ENCODE measurements at places on chromosomes 2 and 18.

DNA sequence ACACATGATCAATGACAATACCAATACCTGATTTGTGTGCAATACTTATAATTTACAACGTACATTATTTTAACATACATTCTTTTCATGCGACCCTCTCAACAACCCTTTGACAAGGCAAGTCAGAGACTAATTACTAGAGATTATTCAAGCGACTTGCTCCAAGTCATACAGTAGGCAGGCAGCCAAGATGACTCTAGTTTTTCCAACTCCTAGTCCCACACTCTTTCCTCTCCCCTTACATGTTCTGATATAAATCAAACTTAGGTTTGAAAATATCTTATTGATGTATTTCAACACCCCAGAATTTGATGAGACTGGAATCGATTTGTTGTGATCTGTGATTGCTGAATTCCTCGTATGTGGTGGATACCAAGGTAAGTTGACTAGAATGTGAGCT lies 8.0 kb upstream of the CYP27C1 start:
- DNase-seq = peak; percentile 31

DNA sequence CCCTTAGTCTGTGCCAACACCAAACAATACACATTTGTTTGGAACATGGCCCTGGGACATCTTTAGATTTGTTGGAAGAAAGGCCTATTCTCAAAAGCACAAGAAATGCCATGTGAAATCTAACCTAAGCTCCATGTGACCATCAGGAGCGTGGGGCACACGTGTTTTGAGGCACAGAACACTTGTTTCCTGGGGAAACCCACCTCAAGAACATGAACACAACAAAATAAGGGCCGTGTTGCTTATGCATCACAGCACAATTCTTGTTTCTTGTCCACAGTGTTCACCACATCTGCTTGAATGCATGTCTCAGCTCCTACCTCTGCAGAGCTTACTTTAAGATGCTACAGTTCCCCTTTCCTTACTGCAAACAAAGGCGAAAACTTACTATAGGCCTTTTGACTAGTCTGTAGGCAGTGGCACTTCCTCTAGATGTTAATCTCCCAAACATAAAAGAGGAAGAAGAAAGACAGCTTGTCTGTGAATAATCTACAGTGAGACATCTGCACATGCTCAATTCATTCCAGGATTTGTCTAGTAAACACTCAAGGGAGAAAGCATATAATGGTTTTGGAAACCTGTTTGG lies 165.0 kb downstream of the ANKRD44 start:
- DNase-seq = no peak

DNA sequence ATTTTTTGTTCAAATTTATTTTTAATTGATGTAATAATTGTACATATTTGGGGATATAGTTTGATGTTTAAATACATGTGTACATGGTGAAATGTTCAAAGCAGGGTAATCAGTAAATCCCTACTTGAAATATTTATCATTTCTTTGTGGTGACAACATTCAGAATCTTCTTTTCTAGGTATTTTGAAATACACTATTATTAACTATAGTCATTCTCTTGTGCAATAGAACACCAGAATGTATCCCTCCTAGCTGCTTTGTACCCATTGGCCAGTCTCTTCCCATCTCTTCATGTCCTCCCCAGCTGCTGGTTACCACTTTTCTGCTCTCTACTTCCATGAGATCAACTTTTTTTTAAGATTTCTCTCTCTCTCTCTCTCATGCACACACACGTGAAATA lies 126.5 kb downstream of the ZNF407 start:
- peak; percentile 71 for DNase-seq

DNA sequence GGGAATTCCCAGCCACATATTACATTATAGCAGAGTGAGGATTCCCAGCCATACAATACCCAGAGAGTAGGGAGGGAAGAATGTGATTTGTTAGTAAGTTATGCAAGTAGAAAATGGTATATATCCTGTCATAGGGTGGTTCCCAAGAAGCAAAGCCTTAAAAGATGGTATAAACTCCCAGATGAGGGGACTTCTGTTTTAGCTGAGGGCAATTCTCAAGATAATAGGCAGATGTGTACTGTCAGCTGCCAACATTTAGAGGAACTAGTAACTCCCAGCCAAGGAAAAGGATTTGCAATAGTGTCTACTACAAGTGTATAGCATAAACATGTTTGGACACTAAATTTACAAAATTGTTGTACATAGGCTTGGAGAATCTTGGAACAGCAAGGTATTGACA lies 86.5 kb downstream of the XDH start:
- DNase-seq = no peak

- DNase-seq = no peak
Observed at GRCh38 chr2:3265981-3266924, 111.4 kb downstream of the EIPR1 start.

GRCh38 chr2:102285368-102285767 lies 26.0 kb upstream of the IL1RL1 start:
- DNase-seq = no peak

- DNase-seq = peak; percentile 27
Observed at GRCh38 chr2:46267616-46268015, 29.6 kb upstream of the EPAS1 start.

- DNase-seq = no peak
Observed at GRCh38 chr2:56229397-56230060, 45.7 kb downstream of the CCDC85A start.

- DNase-seq = no peak
Observed at GRCh38 chr2:120404941-120405758, 59.2 kb downstream of the INHBB start.

GRCh38 chr2:6917071-6917760 lies at the start of gene RNF144A:
Gene RNF144A (plus strand): TSS chr2:6917412. CDS start chr2:6996927, 79,515 bp downstream.
- peak; percentile 53 for DNase-seq

GRCh38 chr2:5521461-5521860 lies 170.7 kb upstream of the SOX11 start:
- no peak for DNase-seq

DNA sequence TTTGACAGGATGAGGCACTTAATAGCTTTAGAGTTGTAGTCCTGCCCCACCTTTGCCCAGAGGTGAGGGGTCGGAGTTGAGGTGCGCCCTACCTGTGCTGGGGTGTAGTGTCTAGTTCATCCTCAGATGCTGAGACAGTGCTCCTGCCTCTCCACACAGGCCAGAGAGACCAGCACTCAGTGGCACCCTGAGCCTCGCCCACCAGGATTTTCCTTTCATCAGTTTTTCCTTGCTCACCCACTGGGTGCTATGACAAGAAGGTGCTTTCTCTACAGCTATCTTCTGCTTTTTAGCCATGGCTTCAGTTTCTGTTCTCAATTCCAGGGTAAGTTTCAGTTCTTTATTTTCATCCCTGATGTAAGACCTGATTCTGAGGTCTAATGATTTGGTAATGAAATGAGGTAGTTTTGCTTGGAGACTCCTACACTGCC lies 16.8 kb upstream of the TMEM131 start:
- no peak for DNase-seq

DNA sequence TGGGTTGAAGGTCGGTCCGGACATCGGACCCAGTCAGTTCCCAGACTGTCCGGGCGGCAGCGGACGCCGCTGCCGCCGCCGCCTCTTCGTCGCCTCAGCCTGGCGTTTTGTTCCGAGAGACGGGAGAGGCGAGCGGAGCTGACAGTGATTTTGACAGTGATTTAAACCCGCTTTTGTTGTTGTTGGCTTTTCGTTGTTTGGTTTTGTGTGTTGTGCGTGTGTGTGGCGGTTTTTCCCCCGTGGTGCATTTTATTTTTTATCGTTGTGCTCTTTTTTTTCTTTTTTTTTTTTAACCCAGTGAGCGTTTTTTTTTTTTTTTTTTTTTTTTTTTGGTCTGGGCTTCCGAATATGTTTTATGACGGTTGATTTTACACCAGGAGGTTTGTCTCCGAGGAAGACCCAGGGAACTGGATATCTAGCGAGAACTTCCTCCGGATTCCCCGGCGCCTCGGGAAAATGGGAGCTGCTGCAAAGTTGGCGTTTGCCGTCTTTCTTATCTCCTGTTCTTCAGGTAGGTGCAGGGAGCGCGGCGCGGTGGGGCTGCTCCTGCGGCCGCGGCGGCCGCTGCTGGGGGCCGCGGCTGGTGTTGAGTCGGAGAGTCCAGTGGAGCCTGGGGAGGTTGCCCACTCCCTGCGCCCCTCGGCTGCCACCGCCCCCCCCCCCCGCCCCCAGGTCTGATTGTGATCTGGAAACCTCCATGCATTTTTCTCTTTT lies at the start of gene ACVR2A:
TSS of gene ACVR2A (plus strand) at position 333 of the 714 bp plus-strand sequence. CDS start at position 457, 124 bp downstream.
- peak; percentile 30 for DNase-seq

DNA sequence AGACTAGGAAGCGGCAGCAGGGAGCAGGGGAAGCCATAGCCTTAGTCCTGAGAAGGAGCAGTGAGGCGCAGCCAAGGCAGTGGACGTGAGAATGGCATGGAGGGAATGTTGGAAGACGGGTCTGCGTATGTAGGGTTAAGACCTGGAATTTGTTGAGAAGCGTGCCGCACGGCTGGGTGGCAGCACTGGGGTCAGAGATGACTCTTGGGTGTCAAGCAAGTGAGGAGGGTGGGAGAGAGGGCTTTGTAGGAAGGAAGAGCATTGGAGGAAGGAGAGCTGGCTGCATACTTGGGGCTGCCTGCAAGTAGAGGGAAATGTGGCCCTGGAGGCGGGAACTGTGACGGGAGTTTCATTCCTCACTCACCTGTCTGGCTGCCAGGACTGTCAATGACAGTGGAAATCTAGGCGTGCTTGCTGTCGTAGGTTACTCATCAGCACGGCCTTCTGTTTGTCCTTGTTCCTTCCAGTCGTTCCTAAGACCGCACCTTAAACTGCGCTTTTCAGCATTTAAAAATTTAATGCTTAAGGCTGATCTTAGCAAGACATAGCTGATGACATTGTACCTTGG lies 108.0 kb downstream of the ITGB1BP1 start:
- no peak for DNase-seq

DNA sequence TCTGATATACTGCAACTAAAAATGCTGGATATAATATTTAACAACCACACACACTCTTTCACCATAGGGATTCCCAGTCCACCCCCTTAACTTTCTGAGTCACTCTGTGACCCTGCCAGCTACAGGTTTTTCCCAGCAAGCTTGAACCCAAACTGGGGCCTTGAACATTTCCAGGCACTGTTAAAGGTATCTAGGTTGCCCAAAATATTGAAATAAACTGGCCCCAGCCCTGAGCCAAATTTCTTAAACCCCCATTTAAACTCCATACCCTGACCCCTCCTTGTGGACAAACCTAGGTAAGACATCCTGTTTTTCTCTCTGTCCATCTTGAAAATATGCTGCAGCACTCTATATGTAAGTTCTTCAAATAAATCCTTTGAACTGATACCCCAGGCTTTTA lies 19.7 kb upstream of the DCTN1 start:
- DNase-seq = no peak

DNA sequence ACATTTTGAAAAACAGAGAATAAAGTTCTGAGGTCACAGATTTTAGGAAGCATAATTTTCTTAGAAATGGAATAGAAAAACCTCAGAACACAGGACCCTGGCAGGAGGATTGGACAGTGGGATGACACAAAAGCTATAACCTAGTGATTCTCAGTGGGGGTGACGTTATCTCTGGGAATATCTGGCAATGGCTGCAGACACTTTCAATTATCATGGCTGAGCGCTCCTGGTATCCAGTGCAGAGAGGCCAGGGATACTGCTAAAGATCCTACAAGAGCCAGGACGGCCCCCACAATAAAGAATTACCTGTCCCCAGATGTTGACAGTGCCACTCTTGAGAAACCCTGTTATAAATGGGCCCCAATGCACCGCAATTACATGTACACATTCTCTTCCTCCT lies 117.2 kb upstream of the SPRED2 start:
- no peak for DNase-seq

GRCh38 chr2:203797276-203797675 lies 70.3 kb upstream of the CTLA4 start:
- DNase-seq = peak; percentile 27

- DNase-seq = peak; percentile 5
Observed at GRCh38 chr2:225512876-225513540, 113.5 kb downstream of the NYAP2 start.

- no peak for DNase-seq
Observed at GRCh38 chr2:225114786-225115323, 72.6 kb upstream of the DOCK10 start.

DNA sequence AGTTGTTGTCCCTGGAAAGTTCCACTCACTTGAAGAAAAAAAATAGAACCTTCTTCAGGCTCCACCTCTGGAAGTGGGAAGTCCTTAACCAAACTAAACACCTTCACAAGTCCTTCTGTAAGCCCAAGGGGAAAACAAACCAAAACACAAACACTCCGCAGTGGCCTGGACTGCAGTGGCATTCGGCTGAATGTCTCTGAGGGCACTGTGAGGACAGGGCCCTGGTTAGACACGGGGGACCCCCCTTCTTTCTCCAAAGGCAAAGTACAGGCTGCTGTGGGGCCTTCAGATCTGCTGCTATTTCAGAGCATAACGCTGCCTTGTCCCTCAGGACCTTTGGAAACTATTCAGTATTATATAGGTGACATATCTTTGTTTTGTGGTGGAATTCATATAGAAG lies 28.1 kb downstream of the FOSL2 start:
- no peak for DNase-seq

DNA sequence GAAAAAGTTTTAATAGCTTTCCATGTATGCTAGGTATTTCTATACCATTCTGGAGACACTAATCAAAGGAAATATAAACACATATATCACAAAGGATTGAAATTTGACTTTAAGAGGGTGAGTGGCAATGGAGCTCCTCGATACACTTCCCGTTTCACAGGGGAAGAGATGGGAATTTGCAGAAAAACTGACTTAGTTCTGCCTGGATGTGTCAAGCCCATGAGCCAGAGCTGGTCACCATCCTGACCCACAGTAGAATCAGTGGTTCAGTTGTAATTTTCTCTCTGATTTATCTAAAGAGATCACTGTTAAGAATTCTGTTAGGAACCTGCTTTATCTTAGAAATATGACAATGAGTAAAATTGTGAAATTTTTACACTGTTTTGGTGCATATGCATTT lies 34.2 kb downstream of the PLCL1 start:
- no peak for DNase-seq

- no peak for DNase-seq
Observed at GRCh38 chr2:21924640-21925285, 801.0 kb downstream of the TDRD15 start.

All from fibroblast of skin of scalp (primary cell).